ENCODE measurements at places on chromosomes 6 and 20.

GRCh38 chr6:165308926-165309731 lies at the start of gene C6orf118:
TSS of gene C6orf118 (minus strand) at chr6:165309605. CDS start at chr6:165309586, 19 bp downstream.
- DNase-seq: peak; percentile 72

DNA sequence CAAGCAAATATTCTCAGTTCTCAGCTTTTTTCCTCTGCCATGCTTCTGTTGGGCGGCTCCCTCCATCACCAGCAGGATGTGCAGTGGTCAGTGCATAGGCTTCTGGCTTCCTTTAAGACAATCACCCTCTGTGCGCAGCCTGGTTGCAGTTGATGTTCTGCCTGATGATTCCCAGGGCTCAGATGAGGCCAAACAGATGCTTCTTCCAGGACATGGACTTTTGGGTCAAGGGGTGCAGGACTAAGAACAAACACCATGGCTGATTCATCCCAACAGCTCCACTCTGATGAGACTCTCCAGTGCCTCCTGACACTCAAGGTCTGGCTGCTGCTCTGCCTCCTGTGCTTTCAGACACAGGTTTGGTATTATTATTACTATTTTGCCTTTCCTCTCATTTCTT lies 554.8 kb upstream of the CDH4 start:
- no peak for DNase-seq

GRCh38 chr6:130111031-130111430 lies 92.7 kb downstream of the L3MBTL3 start:
- no peak for DNase-seq

- no peak for DNase-seq
Observed at GRCh38 chr6:121439475-121439874, 4.0 kb downstream of the GJA1 start.

DNA sequence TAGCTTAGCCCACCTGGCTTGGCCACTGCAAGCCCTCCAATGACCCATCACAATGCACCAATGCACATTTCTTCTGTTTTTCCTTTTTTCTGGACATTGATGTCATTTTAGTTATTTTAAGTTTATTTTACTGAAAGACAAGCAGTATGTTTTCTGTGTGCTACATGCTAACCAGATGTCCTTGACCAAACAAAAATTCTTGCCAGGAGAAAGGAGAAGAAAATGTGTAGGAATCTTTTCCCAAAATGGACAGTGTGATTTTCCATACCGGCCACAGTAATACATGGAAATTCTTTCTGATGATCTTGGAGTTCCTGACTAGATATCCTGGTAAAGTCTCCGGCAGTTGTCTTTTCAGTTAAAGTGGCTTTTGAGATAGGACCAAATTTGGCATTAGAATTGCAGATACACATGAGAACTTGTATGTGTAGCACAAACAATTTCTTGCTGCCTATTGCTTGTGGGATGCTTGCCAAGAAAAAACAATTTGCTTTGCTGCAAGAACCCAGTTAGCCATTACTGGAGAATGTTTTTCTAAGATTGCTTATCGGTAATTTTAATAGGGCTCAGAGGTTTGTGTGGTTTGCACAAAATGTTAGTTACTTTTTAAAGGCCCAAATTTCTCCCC lies 696.5 kb upstream of the CITED2 start:
- no peak for DNase-seq

DNA sequence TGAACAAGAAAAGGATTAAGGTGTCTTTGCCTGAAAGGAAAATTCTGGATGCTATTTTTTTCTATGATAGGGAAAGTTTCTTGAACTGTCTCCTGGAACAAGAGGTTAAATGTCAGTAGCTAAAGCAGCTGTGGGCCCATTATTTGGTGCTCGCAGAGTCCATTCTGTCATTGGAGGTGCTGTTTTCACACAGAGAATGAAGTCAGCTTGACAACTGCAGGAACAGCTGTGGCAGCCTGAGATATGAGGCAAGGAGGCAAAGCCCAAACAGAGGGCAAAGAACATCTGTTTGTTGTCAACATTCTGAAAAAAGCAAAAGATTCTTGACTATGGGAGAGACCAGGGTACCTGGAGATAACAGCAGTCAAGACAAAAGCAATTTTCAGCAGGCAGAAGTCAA lies 548.2 kb downstream of the KIF16B start:
- no peak for DNase-seq

GRCh38 chr20:36110994-36111393 lies 43.5 kb upstream of the EPB41L1 start:
- DNase-seq: no peak

DNA sequence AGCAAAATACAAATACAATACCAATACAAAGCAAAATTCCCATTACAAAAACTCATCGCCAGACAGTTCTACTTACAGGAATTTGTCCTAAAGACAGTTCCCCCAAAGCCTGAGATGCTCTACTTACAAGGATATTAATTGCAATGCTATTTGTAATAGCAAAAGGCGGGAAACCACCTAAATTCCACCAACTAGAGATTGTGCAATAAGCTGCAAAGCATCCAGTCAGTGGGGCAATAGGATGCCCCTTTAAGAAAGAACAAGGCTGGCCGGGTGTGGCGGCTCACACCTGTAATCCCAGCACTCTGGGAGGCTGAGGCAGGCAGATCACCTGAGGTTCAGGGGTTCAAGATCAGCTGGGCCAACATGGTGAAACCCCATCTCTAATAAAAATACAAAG lies 39.1 kb downstream of the FAM209B start:
- no peak for DNase-seq

GRCh38 chr6:46437671-46438221 lies 53.5 kb downstream of the RCAN2 start:
- no peak for DNase-seq

GRCh38 chr6:132067286-132067685 lies 116.1 kb upstream of the CCN2 start:
- no peak for DNase-seq

DNA sequence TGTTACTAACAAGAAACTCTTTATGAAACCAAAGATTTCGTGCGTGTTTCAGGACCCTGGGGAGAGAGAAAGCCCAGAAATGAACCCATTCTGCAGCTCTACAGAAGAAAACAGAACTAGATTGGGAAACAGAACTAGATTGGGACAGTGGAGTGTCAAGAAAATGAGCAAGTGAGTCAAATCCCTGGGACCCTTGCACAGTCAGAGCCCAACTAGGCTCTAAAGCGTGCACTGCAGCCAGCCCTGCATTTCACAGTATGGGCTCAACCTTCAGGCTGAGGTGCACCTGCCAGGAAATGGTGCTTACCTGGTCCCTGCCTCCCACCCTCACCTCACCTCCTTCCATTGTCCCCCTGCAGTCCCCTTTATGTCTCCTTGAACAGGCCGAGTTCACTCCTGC lies 39.7 kb downstream of the BFSP1 start:
- DNase-seq: no peak

- DNase-seq: no peak
Observed at GRCh38 chr6:12602951-12603672, 113.5 kb upstream of the PHACTR1 start.

- DNase-seq: no peak
Observed at GRCh38 chr6:33082702-33083101, 6.9 kb downstream of the HLA-DPB1 start.

- DNase-seq: peak; percentile 35
Observed at GRCh38 chr6:144661116-144661806, 376.1 kb downstream of the UTRN start.

DNA sequence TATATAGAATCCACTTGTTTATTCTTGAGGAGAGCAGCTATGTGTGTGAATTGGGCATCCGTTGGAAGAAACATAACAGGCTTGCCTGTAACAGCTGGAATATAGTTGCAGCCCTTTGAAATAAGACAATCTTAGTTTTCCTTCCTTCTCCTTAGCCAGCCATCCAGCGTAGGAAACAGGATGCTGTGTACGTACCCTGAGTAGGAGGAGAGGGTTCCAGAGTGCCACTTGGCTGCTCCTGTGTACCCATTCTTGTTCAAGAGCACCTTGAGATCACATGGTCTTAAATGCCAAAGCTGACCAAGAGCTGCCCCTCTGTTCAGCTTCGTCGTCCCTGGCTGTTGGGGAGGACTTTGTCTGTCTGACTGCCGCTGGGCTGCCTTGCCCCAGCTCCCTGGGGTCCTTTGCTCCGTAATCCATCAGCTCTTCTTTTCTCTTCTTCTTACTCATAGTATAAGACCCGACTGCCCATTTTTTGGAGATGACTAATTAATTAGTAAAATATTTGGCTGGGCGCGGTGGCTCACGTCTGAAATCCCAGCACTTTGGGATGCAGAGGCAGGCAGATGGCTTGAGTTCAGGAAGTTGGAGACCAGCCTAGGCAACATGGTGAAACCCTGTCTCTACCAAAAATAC lies 49.0 kb downstream of the RREB1 start:
- no peak for DNase-seq

Data from iPS DF 19.7 (cell line).